ENCODE measurements at places on chromosomes 2 and 18.
A peak's percentile ranks its signal among the peaks of the same experiment; 100 is the strongest.

- no peak for DNase-seq
These were observed 565.1 kb upstream of the GCFC2 start for GRCh38 chr2:76275788-76276187.

GRCh38 chr2:105879106-105879802 lies 134.5 kb downstream of the NCK2 start:
- no peak for DNase-seq

DNA sequence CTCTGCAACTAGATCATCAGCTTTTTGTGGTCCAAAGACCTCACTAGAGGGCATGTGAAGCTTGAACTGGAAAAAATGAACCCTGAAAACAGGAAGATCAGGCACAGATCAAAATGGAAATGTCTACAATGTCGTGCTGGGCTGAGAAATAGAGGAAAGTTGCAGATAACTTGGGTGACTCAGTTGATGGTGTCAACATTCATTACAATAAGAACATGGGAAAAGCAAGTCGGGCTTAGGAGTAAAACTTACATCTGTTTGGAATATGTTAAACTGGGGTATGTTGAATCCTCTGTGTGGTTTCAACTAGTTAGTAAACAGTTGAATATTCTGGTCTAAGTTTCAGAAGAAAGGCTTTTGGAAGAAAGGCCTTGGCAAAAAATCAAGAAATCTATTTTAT lies 940.4 kb downstream of the ERBB4 start:
- no peak for DNase-seq

GRCh38 chr18:2448565-2449151 lies 122.6 kb downstream of the METTL4 start:
- DNase-seq, result no peak

DNA sequence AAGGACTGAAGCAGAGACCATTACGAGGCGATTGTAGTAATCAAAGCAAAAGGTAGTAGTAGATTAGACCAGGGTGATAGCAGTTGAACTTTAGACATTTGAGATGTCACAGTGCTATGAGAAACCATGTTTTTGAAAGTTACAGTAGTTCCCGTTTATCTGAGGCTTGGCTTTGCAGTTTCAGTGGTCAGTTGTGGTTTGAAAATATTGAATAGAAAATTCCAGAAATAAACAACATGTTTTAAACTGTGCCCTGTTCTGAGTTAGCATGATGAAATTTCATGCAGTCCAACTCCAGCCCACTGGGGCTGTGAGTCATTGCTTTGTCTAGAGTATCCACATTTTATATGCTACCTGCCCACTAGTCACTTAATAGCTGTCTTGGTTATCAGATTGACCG lies 47.5 kb downstream of the ZNF638 start:
- no peak for DNase-seq

DNA sequence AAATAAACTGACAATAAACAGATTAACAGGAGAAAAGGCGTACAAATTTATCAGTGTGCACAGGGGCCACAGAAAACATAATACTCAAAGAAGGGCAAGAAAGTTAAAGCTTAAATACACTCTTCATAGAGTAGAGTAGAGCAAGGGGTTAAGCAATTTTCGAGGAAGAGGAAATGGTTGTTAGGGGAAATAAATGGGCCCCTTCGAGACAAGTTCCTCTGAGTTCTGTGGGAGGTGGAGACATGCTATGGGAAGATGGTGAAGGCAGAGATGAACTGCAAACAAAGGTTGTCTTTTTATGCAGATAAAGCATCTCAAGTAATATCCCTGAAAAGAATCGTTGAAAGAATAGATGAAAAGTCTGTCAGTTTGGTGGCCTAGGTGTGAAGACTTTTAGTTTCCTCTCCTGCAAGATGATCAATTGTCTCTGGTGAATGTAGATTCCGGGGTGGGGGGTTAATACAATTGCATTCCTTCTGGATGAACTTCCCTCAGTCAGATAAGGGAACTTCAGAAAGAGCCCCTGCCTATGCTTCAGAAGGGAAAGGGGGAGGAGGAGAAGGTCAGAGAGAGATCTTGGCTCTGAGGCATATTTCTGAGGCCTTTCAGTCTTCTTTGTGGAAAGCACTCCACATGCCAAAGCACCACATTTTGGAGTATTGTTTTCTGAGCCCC lies 127.0 kb downstream of the METTL4 start:
- DNase-seq, result no peak

DNA sequence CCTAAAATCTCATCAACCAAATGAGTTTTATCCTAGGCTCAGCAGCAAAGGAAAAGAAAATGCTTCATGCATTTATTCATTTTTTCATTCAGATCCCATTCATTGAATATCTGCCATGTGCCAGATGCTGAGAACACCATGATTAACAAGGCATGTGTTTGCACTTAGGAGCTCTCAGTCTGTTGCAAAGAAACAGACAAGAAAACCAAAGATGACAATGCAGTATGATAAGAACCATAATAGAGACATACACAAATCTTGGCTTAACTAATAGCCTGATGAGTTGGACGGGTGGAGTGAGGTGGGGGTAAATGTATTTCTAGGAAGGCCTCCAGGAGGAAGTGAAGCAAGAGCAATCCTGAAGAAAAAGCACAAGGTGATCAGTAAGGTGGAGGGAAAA lies 177.8 kb upstream of the SCN7A start:
- DNase-seq, result no peak

- DNase-seq, result no peak
These were observed 123.9 kb upstream of the B3GNT2 start for GRCh38 chr2:62071760-62072680.

GRCh38 chr2:224563537-224563936 lies 21.6 kb downstream of the CUL3 start:
- no peak for DNase-seq

DNA sequence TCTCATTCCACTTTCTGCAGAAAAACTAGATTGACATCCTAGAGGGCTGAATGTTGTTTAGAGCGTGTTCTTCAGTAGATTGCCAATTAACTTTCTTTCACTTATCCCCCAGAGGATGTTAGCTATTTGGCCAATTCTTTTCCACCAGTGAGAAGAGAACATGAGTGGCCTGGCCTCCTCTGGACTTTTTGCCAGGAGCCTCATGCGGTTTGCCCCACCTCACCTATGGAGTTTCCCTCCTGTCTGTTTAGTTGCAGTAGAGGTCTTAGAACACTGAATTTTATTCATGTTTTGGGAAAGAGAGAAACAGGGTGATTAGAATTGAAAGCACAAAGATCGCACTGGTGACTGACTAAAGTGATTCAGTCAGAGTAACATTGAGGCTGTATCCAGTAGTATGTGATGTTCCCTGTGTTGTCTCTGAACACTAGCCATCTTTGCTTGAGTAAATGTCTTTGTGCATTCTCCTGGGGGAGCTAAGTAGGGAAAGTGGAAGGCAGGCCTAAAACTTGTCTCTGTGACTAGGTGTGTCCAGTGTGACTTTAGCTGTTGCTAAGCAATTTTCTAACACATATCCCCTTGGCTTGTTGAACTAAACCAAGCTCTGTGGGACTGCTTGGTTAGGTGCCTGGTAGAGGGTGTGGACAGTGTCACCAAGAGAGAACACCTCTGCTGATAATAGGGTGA lies 34.0 kb downstream of the UGP2 start:
- no peak for DNase-seq

GRCh38 chr2:154477319-154477718 lies 221.2 kb upstream of the KCNJ3 start:
- DNase-seq, result no peak

GRCh38 chr2:3189076-3189591 lies 188.5 kb downstream of the EIPR1 start:
- no peak for DNase-seq

- DNase-seq, result peak; percentile 4
These were observed 3.1 kb downstream of the STK39 start for GRCh38 chr2:168244318-168244717.

DNA sequence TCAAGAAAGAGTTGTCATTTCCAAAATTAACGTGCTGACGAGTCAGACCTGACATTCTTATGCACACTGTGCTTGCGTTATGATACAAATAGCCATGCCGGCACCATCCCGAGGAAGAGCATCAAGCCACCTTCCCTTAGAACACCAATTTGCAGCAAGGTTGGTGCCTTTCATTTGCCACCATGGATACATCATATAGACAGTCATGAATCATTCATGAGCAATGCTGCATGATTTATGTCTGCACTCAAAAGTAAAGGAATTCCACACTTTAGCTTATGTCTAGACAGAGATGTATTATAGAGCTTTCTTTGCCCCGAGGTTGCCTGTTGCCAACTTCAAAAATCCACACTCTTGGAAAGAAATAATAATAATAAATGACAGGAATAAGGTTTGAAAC lies 166.9 kb downstream of the VWC2L start:
- DNase-seq, result no peak

DNA sequence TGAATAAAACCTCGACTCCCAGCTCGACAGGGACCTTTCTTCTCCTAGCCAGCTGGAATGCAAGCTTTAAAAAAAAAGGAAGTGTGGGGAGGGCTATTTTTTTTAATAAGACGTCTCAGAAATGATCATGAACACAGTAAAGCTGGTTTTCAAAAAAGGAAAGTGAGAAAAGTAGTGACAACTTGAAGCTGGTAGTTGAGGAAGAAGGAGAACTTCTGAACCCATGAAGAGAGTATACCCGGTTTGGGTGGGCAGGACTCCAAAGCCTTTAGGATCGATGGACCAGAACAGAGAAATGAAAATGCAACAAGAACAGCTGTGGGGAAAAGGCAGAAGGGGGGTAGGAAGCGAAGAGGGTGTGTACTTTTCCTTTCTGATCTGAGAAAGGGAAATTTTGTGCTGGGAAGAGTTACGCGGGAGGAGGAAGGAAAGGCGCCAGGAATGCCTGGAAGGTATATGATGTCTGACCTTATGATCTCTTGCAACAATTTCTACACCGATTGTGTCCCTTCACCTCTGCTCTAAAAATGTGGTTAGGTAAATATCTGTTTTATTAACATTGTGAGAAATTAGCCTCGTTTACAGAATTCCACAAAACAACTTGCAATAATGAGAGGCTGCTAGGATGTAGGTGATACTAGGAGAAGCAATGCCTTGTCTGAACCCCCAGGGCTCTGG lies 22.6 kb upstream of the CYP1B1 start:
- DNase-seq, result no peak

GRCh38 chr18:44637210-44638033 lies 43.3 kb upstream of the SETBP1 start:
- no peak for DNase-seq

DNA sequence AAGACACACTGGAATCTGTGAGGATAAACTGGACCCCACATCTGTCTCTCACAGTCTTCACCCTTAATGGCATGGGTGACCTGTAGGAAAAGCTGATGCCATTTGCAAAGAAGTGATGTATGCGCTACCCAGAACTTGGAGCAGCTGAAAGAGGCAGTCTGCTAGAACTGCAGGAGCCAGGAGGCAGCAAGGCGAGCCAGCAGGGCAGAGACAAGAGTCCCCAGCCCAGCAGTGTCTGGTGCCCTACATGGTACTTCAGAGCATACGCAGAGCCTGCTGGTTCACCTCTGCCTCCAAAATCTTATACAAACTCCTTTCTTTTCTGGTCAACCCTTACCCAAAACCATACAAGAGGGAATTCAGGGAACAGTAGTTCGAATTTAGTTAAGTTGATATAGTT lies 683.1 kb upstream of the RAB6C start:
- no peak for DNase-seq

DNA sequence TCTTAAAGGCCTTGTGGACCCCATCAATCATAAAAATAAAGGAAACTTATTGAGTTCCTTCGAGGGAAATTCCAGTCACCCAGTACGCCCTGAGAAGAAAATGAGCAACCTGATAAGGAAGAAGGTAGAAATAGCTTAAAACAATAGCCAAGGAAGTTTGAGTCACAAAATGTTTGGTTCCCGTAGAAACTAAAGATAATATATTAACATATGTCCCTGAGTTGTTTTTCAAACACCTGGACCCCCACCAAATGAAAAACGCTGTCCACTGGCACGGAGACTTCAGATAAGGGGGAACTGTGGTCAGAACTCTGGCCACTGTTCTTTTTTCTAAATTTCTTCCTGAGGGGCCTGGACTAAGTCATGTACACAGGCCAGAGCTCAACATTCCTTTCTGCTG lies 669.1 kb downstream of the ADCYAP1 start:
- DNase-seq, result no peak

DNA sequence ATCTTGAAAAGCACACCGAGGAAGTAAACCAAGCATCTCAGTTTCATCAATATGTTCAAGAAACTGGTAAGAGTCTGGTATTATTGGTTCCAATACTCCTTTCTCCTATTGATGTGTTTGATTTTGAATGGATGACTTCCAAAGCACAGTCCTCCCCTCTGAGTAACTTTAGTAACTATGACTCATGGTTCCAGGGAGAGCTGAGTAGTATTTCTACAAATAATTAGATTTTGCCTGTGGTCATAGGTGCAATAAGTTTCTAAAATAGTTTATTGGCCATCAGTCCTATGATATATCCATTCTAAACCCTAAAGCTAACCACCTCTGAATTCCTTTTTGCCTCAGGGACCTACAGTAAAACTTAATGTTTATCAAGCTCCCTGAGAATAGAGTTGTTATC lies 352.4 kb downstream of the XIRP2 start:
- DNase-seq, result no peak

DNA sequence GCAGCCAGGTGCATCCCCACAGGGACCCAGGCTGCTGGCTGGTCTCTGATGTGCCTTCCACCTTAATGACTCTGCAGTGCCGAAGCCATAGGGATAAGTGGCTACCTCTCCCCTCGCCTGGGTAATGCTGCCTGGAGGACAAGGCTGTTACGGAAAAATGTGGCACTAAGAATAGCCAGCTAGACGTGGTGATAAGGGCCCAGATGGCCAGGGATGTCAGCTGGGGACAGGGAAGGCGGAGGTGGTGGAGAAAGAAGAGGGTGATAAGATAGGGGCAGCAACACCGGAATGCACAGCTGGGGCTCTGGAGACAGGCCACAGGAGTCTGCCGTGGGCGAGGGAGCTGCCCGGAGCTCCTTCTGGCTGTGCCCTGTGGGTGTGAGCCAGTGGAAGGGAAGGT lies 170.6 kb downstream of the FHOD3 start:
- no peak for DNase-seq

DNA sequence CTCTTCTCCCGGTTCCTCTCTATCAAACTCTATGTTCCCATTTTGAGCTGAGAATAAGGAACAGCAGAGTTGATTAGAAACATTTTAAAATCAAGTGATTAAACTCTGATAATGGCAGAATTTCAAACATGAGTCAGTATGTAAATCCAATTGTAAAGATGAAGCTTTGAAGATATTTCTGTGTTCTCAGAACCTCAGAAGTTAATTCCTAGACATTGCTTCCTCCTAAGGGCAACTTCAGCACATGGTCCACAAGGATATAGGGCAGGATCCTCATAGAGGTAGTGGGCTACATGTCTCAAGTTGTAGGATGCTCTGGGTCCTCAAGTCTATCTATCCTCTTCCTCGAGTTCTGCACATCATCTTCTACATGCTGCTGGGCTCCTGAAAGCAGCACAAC lies 46.3 kb downstream of the QPCT start:
- no peak for DNase-seq

All from activated T-helper 9 cell treated with anti-CD3 and anti-CD28 coated beads, Interleukin-2, amount 50 U/mL, for 16 hours (primary cell).